ENCODE measurements at places on chromosomes 1 and 21.
A peak's percentile ranks its signal among the peaks of the same experiment; 100 is the strongest.

GRCh38 chr1:32705516-32705915, 2.9 kb upstream of the SYNC start:
- no peak for DNase-seq

- DNase-seq, result peak; percentile 36
Observed at GRCh38 chr1:222975472-222976122, 160.8 kb downstream of the DISP1 start.

DNA sequence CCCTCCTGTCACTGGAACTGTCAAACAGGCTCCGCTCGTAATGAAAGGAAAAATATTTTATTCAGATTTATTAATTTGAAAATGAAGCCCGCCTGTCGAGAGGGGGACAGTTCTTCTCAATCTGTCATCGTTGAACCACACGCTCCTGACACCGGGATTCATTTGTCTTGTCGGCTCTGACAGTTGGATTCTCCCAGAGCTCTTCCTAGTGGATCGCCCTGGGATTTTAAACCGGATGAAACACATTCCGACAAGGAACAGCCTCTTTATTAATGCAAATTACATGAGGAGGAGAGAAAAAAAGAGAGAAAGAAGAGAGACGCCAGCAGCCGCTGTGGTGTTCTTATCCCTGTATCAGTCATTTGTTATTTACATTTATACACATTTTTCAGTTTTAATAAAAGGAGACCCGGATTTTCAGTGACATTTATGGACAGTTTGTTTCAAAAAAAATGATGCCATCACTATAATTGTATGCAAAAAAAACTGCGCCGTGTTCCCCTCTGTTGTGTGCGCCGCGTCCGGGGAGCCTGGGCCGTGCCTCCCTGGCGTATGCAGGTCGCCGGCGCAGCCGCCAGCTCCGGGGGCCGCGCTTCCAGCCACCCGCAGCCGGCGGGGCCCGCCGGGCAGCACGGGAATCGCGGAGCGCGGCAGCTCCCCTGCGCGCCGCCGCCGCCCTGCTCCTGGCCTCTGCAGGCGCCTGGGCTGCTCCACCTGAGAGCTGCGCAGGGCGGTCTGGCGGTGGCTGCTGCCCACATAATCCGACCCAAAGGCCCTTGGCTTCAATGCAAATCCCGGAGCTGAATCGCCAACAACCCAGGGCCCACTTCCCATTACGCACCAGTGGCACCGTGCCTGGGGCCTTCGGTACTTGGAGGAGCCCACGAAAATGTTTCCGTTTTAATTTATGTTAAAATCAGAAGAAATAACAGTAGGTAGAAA, 237.9 kb upstream of the PBX1 start:
- DNase-seq, result peak; percentile 35

DNA sequence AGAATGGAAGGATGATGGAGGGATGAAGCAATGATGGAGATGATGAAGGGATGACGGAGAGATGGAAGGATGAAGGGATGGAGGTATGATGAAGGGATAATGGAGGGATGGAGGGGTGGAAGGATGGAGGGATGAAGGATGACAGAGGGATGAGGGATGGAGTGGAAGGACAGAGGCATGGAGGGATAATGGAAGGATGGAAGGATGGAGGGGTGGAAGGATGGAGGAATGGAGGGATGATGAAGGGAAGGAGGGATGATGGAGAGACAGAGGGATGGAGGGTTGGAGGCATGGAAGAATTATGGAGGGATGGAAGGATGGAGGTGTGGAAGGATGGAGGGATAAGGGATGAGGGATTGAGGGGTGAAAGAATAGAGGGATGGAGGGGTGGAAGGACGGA, 62.8 kb downstream of the KCNAB2 start:
- DNase-seq, result no peak

GRCh38 chr1:22804969-22805671, 94.5 kb downstream of the EPHB2 start:
- DNase-seq, result no peak

DNA sequence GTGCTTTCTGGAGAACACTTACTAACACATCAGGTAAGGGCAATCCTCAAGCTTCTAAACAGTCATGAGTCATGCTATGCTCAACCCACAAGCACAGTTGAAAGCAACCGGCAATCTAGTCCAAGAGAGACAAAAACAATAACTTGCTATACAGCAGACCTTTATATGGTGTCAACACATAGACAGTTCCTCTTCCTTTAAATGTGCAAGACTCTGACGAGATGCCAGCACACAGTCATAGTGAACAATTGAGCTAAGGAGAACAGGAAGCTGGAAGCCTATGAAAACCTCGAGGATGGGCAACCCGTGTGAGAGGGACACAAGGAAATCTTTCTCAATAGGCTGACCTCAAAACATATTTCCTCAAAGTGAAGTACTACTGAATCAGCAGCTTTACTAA, 5.3 kb downstream of the ADIPOR1 start:
- DNase-seq, result peak; percentile 82

- peak; percentile 33 for DNase-seq
Observed at GRCh38 chr21:35428489-35428888, 379.4 kb upstream of the RUNX1 start.

- peak; percentile 87 for DNase-seq
Observed at GRCh38 chr1:16215882-16216753, 3.7 kb upstream of the ARHGEF19 start.

Measured in iris pigment epithelial cell (primary cell).